ENCODE measurements at places on chromosomes 3 and 15.

DNA sequence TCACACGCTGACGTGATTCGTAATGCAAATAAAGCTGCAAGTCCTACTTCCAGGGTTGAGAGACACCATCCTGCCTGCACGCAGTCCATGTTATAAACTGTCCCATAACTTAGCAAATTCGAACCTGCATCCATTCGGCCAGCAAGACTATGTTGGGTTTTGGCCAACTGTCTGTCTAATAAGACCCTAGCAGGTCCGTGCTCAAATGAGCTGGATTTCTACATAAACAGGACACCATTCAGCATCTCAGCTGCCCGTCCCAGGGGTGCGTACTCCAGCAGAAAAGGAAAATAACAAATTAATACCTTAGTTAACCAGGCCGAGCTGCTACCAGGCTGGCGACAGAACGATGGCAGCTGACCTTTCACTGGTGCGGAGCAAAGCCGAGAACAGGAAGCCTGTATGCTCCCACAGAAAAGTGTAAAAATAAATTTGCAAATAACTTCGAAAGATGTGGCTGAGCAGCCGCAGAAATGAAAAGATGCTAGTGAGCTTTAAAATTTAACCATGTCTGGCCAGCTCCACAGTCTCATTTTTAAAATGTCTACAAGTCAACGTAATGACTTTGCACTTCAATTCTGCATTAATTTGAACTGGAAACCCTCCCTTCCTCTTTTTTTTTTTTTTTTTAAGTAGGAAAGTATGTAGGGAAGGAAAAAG lies 97.1 kb upstream of the SNRPA1 start:
- DNase-seq: no peak

DNA sequence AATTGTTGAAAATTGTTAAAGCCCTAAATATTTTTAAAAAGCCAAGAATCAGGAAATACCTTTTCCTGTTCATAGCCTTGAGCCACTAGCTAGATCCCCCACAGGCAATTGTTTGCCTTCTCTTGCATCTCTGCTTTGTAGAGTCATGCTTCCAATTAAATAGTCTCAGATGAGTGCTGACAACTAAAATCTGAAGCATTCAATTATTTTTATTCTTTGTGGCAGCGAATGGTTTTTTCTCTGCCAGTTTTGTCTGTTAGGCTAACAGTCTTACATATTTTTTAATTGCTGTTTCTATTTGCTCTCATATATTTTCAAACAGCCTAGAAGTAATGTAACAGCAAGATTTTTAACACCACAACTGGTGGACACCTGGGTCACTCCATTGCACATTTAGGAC lies 277.1 kb upstream of the GBE1 start:
- DNase-seq: peak; percentile 52

GRCh38 chr3:65433480-65433879 lies 605.2 kb downstream of the MAGI1 start:
- no peak for DNase-seq

DNA sequence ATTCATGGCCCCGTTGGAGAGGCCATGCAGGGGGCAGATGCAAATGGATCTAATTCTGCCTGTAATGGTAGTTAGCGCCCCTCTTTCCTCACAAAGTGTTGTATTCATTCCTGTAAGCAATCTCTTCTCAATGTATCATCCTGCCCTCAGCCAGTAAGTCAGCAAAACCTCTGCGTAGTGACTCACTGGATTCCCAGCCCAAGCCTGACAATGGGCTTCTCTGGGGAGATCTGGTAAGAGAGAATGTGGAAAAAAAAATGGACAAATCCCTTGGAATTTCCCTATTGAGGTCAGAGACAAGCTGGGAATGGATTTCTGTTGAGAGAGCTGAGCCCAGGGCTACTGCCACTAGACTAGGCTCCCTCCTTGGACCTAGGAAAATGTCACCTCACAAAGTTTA lies 25.4 kb downstream of the ADPGK start:
- peak; percentile 74 for DNase-seq

DNA sequence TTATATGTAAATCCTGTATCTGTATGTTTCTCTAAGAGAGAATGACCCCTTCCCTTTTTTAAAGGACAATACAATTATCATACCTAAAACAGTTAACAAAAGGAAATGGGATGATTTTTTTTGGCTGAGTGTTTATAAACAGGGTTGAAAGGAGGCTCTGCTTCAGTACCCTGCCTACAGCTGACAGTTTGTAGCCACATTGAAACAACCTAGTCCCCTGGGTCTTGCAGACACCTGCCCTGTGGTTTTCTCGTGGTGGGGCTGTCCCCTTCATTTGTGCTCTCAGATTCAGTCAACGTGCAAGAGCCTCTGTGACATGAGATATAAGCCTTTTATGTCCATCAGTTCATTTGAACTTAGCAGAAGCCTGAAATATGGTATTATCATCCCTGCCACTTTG lies 2.3 kb upstream of the HMCES start:
- no peak for DNase-seq

- peak; percentile 47 for DNase-seq
Measured at GRCh38 chr3:55362210-55362960, 124.7 kb downstream of the WNT5A start.

- no peak for DNase-seq
Measured at GRCh38 chr15:80301472-80301871, 49.5 kb upstream of the CTXND1 start.

GRCh38 chr3:57999417-58000115 lies 8.7 kb upstream of the FLNB start:
- no peak for DNase-seq

- DNase-seq: peak; percentile 69
Measured at GRCh38 chr3:71016178-71016845, 567.2 kb downstream of the FOXP1 start.

DNA sequence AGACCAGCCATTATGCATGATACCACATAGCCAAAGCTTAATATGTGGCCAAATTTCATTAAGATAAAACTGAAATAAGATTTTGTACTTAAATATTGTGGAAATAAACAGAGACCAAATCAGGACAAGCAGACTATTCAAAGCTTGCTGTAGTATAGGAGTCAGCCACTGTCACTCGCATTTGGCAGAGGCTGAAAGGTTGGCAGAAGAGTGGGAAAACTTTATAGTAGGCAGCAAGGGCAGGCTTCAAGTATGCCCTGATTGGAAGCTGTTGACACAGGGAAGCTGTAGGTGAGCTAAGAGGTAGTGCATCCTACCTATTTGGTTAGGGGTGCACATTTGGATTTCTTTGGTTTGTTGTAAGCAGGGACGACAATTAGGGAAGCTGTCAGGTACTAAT lies 202.5 kb upstream of the PDZRN3 start:
- no peak for DNase-seq

GRCh38 chr3:187943677-187944389 lies 198.6 kb upstream of the BCL6 start:
- DNase-seq: peak; percentile 49

DNA sequence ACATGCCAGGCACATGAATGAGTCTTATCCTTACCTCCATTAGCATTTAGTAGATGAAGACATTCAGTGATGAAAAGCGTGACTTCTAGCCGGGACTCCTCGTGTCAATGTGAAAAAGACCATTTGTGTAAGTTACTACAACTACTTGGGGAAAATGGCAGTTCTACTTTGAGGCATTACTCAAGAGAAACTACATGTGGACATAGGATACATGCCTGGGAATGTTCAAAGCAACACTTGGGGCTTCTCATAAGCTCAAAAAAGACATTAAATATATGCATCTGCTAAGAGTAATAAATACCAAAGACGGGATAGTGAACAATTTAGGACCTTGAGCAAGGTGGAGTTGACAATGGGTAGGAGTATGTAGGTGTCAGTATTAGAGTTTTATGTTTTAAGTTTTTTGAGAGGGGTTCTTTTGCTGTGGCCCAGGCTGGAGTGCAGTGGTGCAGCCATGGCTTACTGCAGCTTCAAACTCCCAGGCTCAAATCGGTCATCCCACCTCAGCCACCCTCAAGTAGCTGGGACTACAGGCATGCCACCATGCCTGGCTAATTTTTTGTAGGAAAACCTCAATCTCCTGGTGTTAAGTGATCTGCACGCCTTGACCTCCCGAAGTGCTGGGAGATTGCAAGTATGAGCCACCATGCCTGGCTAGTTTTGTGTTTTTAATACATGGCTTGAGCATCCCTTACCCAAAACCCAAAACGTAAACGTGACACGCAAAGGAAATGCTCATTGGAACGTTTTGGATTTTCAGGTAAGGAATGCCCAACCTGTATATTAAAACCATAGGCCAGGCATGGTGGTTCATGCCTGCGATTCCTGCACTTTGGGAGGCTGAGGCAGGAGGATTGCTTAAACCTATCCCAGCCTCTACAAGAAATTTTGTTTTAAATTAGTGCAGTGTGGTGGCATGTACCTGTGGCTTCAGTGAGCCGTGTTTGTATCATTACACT lies 3.9 kb downstream of the RPLP1 start:
- no peak for DNase-seq

All from adipocyte (in vitro differentiated cells).